ENCODE measurements at places on chromosomes 1 and 21.

- DNase-seq = no peak
Measured at GRCh38 chr1:211739671-211740411, 64.4 kb upstream of the NEK2 start.

GRCh38 chr21:42401820-42402251, 1.9 kb upstream of the UBASH3A start:
- DNase-seq = no peak

GRCh38 chr1:87902830-87903229, 574.1 kb downstream of the LMO4 start:
- no peak for DNase-seq

- no peak for DNase-seq
Measured at GRCh38 chr1:12722626-12723025, 6.7 kb downstream of the AADACL3 start.

DNA sequence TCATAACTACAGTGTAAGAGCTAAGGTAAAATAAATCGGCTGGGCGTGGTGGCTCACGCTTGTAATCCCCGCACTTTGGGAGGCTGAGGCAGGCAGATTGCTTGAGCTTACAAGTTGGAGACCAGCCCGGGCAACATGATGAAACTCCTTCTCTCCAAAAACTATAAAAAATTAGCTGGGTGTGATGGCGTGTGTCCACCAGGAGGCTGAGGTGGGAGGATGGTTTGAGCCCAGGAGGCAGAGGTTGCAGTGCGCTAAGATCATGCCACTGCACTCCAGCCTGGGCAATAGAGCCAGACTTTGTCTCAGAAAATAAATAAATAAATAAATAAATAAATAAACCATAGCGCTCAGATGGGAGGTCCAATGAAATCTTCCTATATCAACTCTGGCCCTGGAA, 16.7 kb upstream of the FAM110D start:
- DNase-seq = no peak

GRCh38 chr21:38376693-38377092, 119.9 kb downstream of the KCNJ15 start:
- no peak for DNase-seq

DNA sequence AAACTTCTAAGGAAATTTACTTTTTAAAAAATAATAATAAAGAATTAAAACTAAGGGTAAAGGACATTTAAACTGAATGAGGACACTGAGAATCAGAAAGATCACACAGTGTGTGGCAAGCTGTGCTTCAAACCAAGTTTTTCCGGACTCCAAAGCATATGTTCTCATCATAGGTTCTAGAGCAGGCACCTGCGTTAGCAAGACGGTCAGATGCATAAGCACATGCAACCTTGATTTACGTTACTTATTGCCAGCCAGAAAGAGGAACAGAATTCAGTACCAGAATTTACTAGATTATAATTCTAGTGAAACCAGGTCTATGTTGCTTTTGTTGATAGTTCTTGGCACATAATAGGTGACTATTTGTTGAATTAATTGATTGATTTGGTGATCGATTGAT, 6.2 kb upstream of the LBR start:
- no peak for DNase-seq

DNA sequence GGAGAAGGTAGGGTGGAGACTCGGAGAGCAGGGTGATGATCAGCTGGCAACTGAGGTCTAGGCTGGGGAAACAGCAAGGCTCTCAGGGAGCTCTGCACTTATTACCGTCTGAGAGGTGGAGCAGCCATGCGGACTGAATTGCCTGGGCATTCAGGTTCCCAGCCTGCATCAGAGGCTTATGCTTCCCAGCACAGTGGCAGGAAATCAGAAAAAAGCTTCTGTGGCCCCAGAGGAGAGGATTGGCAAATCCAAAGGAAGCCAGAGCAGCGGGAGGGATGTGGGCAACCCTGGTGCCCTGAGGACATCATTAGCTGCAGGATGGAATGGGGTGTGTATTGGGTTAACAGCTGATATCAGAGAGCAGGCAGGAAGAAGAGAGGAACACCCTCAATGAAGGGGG, 374.1 kb upstream of the POU3F1 start:
- no peak for DNase-seq

DNA sequence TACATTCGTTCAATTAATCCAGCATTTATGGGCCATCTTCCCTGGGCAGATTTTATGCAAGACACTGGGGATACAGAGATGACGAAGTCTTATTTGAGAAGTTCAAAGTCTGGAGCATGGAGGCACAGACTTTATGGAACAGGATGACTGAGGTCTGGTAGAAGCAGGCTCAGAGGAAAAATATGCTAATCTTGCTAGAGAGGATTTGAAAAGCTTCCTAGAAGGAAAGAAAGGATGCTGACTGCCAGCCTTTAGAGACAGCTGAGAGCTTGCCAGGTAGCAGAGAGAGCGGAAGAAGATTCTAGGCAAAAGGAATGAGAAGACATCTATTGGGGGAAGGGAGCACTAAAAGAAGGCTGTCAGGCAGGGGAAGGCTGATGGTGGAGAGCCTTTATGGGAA, 75.5 kb upstream of the ATP5PO start:
- DNase-seq = no peak

GRCh38 chr1:25933479-25934365, 27.5 kb upstream of the STMN1 start:
- no peak for DNase-seq

GRCh38 chr1:54643736-54644135, 2.1 kb downstream of the MROH7 start:
- DNase-seq = no peak

GRCh38 chr1:47683401-47683800, 245.6 kb downstream of the FOXD2 start:
- no peak for DNase-seq

GRCh38 chr1:8155528-8156186, 129.5 kb upstream of the ERRFI1 start:
- DNase-seq = no peak

GRCh38 chr1:84376000-84376910, 22.0 kb upstream of the DNASE2B start:
- DNase-seq = no peak

DNA sequence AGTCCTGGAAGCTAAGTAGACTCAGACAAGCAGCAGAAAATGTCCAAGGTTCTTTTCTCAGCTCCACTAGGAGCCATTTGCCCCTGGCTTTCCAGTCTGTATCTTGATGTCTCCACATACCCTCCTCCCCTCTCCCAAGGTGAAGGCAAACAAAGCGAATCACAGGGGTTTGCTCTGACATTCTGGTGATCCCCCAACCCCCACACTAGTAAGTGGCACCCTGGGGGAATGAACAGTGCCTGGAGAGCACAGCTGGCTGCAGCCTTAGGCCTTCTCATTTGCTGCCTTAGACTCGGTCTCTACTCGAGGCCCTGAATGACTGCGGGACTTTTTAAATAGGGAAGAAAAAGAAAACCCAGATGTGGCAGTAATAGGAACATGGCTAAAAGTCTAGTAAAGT, 15.3 kb downstream of the ERI3 start:
- no peak for DNase-seq
